ENCODE measurements at places on chromosomes 7 and 10.

- no peak for DNase-seq
Measured at GRCh38 chr10:117900280-117900679, 146.5 kb downstream of the RAB11FIP2 start.

DNA sequence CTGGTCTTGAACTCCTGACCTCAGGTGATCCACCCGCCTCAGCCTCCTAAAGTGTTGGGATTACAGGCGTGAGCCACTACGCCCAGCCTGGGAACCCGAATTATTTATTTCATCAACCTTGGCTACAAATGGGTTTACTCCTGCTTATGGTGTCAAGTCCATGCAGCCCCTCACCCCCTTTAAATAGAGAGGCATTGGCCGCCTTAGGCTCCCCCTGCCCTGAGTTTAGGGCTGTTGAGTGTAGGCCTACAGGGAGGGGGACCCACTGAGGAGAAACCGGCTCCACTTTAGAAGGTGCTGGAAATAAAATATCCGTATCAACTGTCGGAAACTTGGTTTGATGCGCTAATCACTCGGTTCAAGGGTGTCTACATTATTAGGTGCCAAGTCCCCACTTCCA lies 8.7 kb upstream of the SP8 start:
- no peak for DNase-seq

- DNase-seq, result no peak
Measured at GRCh38 chr10:76034353-76035205, 603.2 kb downstream of the LRMDA start.

DNA sequence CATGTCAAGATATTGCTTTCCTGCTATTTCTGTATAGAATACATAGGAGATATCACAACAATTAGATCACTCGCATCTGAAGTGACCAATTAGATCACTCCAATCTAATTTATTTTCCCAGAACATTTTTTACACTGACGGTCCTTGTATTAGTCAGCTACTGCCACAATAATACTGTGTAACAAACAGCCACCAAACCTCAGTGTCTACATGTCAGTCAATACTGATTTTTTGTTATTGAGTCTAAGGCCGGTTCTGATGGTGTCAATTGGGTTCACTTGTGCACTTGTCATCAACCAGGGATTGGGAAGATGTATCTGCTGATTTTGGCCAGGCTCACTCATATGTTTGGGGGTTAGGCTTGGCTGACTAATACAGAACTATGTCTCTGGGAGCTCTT lies 275.9 kb upstream of the NFE2L3 start:
- DNase-seq, result no peak

GRCh38 chr10:91864099-91864498 lies 45.2 kb downstream of the FGFBP3 start:
- DNase-seq, result no peak

GRCh38 chr10:97016728-97017473 lies 168.9 kb downstream of the SLIT1 start:
- no peak for DNase-seq

DNA sequence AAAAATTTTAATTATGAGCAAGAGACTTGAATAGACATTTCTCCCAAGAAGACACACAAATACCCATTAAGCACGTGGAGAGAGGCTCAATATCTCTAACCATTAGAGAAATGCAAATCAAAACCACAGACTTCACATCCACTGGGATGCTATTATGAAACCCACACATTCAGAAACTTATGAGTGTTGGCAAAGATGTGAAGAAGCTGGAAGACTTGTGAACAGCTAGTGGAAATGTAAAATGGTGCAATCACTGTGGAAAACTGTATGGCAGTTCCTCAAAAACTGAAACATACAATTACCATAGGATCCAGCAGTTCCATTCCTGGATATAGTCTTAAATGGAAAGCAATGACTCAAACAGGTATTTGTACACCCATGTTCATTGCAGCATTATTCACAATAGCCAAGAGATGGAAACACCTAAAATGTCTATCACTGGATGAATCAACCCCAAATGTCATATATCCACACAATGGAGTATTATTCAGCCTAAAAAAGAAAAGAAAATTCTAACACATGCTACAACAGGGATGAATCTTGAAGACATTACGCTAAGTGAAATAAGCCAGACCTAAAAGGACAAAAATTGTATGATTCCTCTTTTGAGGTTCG lies 53.5 kb upstream of the FRMD4A start:
- DNase-seq, result no peak

GRCh38 chr7:158472596-158472995 lies 115.0 kb downstream of the PTPRN2 start:
- no peak for DNase-seq

DNA sequence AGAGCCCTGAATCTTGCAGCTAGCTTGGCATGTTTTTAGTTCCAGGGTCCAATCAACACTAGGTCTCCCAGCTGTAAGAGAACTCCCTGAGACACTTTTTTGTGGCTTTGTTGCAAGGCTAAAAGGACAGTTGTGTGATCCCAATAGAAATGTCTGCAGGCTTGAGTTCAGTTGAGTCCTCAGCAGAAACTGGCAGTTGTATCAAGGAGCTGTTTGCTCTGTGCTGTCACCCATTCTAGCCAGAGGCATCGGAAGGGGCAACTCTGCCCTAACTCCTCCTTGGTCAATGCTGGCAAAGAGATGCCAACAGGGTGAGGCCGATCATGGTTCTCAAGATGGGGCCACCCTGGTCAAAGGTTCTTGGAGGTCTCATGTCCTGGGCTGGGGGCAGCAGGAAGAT lies 224.1 kb downstream of the BUB3 start:
- no peak for DNase-seq

- no peak for DNase-seq
Measured at GRCh38 chr10:43078175-43078985, 1.5 kb downstream of the RET start.

DNA sequence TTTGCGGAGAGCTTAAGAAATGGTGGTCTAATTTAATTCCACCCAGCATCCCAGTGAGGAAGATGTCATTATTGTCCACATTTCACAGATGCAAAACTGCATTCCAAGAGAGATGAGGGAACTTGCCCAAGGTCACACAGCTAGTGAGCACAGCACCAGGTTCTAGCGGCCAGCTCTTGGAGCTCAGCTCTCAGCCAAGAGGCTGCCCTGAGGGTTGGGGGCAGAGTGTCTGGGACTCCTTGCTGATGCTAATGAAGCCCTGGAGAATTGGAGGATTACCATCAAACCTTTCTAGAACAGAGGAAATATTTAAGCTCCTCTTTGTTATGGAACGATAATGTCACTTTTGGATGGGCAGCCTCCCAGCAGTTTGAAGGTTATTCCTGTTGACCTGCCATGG lies 48.0 kb downstream of the PLPP4 start:
- DNase-seq, result no peak

DNA sequence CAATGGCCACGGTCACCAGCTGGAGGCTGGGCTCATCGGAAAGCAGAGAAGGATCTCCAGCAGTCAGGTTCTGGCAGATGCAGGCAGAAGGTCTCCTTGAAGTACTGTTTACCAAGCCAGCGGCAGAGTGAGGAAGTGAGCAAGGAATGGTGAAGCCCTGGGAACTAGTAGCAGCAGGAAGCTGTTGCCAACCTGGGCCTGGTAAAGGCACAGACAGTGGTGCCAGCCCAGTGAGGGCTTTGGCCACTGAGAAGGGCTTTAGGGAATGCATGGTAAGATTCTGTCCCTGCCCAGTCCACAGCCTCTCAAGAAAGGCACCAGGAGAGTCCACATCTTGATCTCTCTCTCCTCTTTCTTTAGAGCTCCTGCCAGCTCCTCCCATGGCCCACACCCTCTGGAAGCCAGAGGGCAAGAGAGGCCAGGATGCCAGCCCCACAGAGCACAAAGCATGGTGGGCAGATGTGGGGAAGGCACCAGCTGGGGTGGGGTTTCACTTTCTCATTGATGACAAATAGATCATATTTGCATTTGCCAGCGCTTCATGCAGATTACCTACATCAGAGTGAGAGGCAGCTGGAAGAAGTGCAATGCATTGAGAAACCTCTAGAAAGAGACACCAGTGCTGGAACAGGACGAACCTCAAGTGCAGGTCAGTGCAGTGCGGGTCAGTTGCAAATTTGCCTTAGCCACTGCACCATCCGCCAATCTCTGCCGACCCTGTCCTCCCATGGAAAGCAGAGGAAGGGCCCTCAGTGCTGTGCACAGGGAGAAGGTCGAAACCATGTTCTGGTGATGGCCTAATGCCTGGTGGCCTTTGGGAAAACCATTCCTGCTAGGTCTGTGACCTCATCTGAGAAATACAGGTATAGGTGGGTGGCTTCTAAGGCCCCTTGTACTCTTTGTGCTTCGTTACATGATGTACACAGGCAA lies 667.8 kb upstream of the MKI67 start:
- no peak for DNase-seq

DNA sequence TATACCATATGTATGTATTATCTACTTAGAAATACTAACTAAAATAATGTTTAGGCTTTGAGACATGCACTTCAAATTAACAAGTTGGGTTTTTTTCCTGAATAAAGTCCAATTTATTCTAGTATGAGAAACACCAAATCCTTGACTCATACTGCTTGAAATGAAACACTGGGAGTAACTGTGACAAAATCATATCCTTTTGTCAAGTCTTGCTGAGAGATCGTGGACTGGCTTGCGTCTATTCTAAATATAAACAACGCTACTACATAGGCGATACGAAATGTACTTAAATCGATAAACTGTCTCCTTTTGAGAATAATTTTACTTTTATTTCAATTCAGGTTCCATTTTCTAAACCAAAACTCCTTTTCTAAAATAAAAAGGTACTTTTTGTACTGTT lies 16.3 kb downstream of the SMURF1 start:
- no peak for DNase-seq

DNA sequence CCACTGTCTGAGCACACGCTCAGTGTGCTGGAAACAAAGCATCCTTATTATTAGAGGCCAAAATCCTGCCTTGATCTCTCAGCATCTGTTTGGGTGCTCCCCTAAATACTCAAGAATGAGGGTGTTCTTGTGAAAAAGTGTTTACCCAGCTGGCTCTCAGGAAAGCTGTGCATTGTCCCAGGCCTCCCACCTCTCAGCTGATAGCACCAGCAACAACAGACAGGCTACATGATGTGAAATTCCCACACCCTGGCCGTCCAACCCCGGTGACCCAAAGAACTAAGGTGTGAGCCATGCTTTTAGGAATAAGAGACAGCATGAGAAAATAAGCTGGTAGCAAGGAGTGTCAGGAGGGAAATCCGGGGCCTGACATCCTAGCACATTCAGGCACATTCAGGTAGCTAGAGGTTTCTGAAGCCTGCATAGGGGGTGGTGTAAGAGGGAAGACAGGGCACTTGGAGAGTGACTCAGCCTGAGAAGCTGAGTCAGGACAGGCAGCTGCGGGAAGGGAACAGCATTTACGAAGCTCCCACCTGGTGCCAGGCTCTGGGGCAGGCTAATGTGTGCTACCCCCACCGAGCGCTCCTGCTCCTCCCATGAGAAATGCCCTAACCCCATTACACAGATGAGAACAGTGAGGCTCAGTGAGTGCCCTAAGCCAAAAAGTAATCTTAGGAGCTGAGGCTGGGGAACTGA lies 205.6 kb downstream of the GRID1 start:
- no peak for DNase-seq

DNA sequence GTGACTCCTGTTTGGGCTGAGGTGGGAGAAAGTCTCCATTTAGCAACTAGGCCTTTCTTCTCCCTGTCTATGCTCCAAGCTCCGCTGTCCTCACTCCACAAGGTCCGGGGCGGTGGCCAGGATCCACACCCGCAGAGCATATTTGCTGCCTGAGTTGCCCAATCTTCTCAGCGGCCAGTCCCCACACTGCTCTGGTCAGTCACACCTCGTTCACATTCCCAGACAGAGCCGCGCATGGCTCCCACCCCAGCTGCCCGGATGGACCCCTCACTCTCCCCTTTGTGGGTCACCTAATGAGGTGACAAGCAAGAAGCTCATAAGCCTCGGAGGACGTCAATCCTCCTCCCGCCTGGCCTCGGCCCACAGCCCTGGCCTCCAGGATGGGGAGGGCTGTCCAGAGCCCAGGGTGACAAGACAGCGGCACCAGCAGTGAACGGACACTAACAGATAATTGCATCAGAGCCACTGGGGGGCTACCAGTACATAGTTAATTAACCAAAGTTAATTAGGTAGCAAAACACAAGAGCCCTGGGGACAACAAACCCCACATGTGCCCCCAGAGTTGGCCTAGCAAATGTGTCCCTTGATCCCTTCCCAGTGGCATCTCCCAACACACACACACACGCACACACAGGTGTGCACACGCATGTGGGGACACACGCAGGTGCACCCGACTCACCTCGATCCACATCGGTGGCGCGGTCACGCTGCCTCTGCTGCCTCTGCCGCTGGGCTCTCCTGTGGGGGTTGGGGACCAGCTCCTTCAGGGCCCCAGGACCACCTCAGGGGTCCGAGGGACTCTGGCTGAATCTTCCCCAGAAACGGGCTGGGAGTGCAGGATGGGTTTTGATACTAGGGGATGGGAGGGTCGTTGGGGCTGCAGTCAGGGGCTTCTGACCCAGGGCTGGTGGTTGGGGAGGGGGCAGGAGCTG lies 11.8 kb downstream of the EPHA1 start:
- DNase-seq, result no peak

- DNase-seq, result no peak
Measured at GRCh38 chr7:150849204-150849775, 3.0 kb upstream of the AOC1 start.

- no peak for DNase-seq
Measured at GRCh38 chr7:78487464-78487863, 688.9 kb downstream of the PHTF2 start.

GRCh38 chr7:32900433-32900995 lies 9.0 kb upstream of the KBTBD2 start:
- no peak for DNase-seq

- DNase-seq, result peak; percentile 57
Measured at GRCh38 chr10:132443605-132443982, 46.6 kb downstream of the PWWP2B start.

GRCh38 chr7:70577078-70577477 lies 554.9 kb upstream of the GALNT17 start:
- DNase-seq, result no peak

DNA sequence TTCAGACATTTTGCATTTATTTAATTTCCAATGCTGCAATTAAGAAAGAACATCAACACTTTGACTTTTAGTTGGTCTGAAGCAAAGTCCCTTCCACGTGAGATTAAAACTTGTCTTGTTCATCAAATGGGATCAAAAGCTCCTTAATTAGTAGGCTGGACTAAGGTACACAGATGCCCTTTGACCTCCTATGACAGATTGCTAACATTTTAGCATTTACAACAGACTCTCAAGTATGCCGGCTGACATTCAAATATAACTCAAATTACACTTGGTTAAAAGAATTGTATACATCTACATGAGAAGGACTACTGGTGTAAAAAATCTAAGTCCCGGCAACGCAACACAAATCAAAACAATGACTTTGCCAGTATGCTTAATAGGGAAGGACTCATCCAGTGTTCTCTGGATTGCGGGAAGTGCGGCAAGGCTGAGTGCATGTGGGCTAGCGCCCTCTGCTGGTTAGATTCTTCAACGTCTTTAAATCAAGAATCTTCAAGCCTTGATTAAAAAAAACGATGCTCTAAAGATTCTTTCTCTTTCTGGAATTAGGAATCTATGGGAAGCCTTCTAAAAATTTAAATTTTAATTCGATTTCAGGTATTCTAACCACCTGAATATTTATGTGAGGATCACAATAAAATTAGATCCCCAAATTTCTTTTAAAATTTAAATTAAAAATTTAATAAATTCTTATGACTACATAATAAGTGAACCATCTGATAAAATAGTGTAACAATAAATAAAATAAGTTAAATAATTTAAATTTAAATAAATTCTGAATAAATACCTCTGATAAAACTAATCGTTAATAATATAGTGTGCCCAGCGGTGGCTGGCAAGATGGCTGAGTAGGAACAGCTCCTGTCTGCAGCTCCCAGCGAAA lies 444.7 kb downstream of the DGKB start:
- DNase-seq, result no peak
